Cerebellum (tissue), 4 donors: ENCODE measurements at places on chromosomes 4 and X. TPM values are rescaled to one million over a fixed set of nuclear protein-coding genes. Genes with fewer than 3 reads are reported as not detected.

SMARCA1 gene
- 50.4 TPM for total RNA-seq

MUC7 gene
- not detected for total RNA-seq

DNA sequence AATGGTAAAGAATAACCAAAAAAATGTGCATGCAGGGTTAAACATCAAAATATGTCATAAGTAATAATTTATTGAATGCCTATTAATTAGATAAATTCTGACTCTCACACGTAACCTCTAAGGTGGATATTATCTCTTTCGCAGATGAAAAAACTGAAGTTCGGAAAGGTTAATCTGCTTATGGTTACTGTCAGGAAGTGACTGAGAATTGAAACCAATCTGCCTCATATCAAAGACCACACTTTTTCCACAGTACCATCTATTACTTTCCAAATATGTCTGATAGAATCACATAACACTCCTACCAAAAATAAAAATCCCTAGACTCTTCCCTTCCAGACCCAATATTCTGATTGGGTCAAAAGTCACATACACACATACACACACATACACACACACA lies 6.2 kb downstream of the CHIC2 start:
- DNase-seq: no peak

TIGD2 gene
- total RNA-seq: 10.6 TPM

- no peak for DNase-seq
Measured at GRCh38 chr4:5693871-5694270, 14.5 kb downstream of the EVC2 start.

DNA sequence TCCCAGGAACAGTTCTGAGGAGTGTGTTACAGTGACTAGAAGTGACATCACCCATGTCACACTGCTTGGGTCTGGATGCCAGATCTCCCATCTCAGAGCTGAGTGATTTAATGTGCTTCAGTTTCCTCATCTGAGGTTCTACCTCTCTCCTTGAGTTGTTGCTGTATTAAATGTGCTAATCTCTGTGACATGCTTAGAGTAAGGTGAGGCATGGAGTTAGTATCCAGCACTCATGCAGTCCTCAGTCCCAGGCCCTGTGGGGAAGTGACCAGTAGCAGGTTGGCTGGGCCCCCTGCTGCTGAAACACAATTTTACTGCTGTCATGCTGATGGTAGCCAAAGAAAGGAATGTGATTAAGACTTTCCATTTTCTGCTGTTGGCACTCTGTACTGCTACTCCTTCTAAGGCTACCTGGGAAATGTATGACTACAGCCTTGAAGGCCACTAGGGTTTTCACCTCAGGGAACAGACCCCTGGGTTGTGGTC lies 639.6 kb downstream of the MID1IP1 start:
- DNase-seq: no peak

DNA sequence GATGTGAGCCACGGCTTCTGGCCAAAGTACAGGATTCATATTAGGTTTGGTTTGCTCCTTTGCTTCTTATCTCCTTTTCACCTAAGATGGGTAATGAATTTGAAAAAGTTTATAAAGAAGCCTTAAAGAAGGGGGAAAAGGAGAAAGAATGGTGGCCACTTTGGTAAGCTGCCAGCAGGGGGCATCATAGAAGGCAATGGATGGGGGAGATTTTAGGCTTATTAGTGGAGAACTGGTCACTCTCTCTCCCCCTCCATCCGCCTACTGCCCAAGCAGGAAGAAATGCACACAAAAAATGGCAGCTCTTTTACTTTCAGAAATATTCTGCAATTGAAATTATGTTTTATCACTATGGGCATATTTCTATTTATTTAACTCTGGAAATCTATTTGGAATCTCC lies 32.0 kb downstream of the SPARCL1 start:
- DNase-seq: no peak

DNA sequence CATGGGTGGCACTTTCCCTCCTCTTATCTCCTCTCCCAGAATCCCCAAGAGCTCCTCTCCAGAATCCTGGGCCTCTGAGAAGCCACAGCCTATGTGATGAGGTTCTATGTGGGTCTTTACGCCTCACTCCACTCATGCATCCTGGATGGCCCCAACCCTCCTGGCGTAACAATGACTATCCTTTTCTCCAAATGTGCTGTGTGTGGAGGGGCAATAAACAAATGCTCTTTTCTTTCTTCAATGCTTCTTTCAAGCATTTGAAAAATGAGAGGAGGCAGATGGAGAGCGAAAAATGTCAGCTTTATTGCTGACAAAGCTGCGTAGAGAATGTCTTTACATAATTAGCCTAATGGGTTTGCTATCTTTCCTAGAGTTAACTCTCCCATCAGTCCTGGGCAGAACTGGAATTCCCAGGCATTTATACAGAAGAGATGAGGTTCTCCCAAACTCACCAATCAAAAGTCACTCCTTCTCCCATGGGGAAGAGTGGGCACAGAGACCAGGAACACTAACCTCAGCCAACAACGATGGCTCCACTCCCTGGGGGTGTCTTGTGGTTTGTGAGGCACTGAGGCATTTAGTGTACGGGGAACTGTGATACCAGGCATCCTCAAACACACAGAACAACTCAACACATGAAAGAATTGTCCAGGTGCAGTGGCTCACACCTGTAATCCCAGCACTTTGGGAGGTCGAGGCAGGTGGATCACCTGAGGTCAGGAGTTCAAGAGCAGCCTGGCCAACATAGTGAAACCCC lies 118.9 kb upstream of the SLC34A2 start:
- DNase-seq: no peak

GRCh38 chrX:41589634-41590270 lies 99.0 kb upstream of the GPR34 start:
- DNase-seq: no peak

DNA sequence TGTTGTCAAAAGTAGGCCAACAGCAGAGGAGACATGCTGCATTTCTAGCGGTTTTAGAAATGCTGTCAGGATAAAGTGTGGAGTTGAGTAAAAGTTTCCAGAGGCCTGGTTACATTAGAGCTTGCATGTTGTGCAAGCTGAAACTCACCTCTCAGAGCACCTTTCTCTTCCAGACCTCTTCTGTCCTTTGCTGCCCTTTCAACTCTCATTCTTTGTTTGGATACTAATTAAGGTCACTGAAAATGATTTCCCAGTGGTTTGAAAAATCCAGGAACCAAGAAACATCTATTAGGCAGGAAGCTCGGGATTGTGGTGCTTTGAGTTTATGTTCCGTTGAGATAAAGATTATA lies 426.6 kb downstream of the MAPK10 start:
- no peak for DNase-seq

DNA sequence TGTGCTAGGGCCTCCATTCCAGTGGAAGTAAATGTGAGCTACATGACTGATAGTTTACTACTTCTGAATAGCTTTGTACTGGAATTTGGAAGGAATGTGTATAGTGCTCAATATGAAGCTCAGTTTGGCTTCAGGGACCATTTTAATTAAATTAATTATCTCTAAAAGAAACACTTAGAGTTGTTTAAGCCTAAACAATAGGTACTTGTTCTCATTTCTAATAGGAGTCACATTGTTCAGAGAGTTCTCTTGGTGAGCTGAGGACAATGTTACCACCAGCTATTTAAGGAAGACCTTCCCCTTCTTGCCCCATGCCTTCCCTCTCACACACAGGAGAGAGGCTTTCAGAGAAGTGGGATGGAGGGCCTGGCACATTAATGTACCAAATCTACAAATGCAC lies 78.3 kb downstream of the CHIC2 start:
- no peak for DNase-seq

DNA sequence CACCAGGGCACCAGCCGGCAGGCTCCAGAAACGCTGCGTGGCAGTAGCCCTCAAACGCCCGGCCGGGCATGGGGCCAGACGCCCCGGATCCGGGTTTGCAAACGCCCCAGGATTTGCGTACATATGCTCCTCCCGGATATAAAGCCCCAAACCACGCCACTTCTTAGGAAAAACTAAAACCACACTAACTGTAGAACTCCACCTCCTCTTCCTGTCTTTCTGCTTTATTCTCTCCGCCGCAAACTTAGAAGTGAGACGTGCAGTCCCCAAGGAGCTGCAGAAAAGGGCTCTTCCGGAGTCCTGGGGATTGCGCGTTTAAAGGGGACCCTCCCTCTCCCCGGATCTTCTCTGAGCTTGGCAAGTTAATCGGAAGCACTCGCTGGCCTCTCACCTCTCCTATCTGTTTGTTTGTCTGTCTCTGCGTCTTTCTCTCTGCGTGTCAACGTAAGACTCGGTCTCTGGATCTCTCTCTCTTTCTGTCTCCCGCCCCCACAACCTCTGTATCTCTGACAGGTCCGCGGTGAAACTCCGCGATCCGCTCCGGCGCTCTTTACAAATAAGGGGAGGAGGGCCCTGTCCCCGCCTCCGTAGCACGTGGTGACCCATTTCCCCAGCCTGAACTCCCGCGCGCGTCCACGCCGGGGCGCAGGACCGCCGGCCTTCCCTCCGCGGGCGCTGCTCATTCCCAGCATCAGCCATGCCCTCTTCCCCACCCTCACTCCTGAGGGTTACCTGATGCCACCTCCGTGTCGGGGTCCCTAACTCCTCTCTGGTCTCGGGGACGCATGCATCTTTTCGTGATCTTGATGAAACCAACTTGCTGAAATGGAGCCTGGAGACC lies at the start of gene SLC39A8:
TSS of gene SLC39A8 (minus strand) at position 529 of the 841 bp plus-strand sequence. CDS start 820 bp downstream, outside the sequence.
- peak; percentile 82 for DNase-seq

DNA sequence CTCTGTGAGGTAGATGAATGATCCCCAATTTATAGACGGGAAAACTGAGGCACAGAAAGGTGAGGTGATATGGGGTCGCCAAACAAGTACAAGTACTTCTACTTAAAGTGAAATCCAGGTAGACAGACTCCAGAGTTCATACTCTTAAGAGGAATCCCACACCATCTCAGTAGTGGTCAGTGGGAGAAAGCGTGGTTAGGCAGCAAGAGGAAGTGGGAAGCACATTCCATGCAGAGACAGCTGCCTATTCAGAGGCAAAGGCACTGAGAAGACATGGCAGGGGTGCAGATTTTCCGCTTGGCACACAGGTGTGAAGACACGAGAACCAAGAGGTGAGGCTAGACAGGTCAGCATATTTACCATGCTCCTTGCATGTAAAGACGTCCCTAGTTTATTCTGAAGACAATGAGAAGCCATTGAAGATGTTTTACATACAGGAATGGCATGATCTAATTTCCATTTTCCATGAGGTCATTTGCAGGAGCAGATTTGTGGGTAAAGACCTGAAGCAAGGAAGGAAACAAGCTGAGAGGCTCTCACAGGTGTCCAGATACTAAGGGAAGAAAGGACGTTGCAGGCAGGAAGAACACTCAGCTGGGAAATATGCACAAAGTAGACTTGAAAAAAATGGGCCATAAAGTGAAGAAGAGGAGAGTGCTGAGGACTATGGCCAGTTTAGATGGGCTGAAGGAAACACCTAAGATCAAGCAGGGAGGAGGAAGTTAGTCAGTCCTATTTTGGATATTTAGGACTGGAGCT lies 17.3 kb upstream of the CLNK start:
- DNase-seq: no peak

GRCh38 chr4:127484117-127484516 lies 148.6 kb upstream of the INTU start:
- no peak for DNase-seq

- no peak for DNase-seq
Measured at GRCh38 chr4:156321203-156321602, 367.5 kb upstream of the CTSO start.

- DNase-seq: no peak
Measured at GRCh38 chr4:3354455-3354811, 61.6 kb downstream of the RGS12 start.

SMIM31 gene
- total RNA-seq: not detected

DNA sequence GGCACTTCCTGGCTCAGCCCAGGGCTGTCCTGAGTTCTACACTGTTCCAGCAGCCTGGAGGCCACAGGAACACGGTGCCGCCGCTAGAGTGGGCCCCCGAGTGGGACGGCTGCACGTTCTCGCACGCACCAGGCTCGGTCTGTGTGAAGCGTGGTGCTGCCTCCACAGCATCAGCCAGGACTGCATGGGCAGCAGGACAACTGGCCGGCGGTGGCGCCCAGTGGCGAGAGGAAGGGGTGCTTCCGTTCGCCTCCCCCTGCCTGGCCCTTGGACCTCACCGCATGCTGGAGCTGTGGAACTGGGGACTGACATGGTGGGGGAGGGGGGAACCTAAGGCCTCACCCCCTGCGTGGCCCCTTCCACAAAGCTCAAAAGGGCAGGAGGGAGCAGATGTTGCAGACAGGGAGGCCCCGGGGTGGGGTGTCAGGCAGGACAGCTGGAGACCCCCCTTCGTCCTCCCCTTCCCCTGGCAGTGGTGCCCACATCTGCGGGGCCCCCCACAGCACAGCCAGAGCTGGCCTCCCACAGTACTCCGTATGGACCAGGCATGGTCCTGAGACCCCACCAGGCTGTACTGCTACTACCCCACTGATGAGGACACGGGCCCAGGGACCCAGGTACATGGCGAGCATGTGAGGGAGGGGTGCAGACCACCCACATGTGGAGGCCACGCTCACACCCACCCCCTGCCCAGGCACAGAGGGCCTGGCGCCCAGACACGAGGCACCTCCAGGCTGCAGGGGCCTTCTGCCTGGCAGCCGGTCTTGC lies 58.5 kb downstream of the ACOX3 start:
- no peak for DNase-seq

- peak; percentile 59 for DNase-seq
Measured at GRCh38 chr4:88759039-88759894, 61.6 kb upstream of the NAP1L5 start.

FAM236C gene
- total RNA-seq: not detected

DNA sequence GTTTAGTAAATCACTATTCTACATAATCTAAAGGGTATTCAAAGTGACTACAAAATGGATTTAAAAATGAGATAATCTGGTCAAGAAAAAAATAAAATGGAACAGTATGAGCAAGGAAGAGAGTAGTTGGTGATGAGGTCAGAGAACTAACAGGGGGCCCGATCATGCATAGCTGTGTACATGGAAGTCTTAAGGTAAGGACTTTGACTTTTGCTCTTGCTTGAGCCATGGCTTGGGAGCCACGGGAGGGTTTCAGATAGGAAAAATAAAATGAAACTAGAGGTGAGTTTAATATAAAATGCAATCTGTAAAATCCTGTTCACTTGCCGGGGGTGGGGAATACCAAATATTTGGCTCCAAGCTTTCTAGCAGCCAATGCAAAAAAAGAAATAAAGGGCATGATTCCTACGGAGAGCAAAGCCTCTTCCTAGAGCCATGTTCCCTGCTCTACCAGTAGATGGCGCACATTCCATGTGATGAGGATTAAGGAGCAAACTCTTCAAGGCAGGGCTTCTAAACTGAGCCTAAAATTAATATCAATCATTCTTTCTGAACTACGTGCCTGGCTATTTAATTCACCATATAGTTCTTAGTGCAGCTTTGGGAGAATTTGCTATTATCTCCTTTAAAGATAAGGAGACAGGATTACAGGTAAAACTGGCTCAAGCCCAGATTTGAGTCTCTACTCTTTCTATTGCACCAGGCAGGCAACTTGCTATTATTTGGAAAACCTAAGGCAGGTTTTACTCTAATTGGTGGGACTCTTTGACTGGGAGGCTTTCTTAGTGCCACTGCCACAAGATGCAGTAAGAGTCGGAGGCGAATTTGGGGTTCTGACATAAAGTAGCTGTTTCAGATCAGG lies 6.8 kb upstream of the CLCN5 start:
- DNase-seq: peak; percentile 31
